ENCODE measurements at places on chromosomes 2 and 18.

GRCh38 chr18:79852561-79853302 is 55.0 kb downstream of the KCNG2 start:
- no peak for DNase-seq

DNA sequence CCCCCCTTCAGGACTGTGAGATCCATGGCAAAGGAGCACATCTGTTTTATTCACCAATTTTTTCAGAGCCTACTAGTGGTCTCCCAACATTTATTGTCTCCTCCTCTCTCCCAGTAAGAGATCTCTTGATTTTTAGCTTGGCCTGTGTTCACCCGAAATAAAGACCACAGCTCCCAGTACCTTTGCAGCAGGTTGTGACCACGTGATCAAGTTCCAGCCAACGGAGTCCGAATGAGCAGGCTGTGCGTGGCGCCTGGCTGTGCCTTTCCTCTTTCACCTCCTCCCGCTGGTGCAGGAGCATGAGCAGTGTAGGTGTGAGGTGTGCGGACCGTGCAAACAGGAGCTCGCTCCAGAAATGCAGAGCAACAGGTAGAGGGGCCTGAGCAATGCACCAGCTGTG is 143.6 kb upstream of the GLI2 start:
- DNase-seq, result no peak

GRCh38 chr2:94762600-94762999 is 108.6 kb upstream of the TEKT4 start:
- no peak for DNase-seq

GRCh38 chr2:238278626-238279323 is 9.6 kb downstream of the PER2 start:
- no peak for DNase-seq

- DNase-seq, result no peak
These were observed 7.2 kb downstream of the PASK start for GRCh38 chr2:241142063-241142462.

- peak; percentile 95 for DNase-seq
These were observed at the start of gene OSBPL6 for GRCh38 chr2:178193823-178194599. TSS of gene OSBPL6 (plus strand) at chr2:178194512. CDS start at chr2:178306185, 111,673 bp downstream.

GRCh38 chr2:239940861-239941570 is 84.1 kb downstream of the NDUFA10 start:
- DNase-seq, result no peak

- DNase-seq, result no peak
These were observed 1441.7 kb upstream of the CELF4 start for GRCh38 chr18:39007031-39007902.

DNA sequence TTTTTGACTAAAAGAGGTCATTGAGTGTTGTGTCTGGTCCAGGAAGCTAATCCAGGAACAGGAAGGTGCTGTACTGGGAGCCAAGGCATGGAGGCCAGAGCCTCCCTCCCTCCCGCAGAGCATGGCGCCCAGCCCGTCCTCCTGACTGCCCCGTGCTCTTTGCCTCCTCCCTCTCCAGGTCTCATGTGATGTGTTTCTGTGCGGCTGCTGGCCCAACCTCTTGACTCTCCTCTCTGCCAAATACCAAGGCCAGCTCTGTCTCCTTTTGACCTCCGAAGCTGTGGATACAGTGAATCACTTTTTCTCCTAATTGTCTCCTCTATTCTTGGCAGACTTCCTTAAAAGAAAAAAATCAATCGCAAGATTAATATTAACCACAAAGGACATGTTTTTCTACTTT is 284.1 kb downstream of the PHLPP1 start:
- no peak for DNase-seq

GRCh38 chr2:45353879-45354278 is 257.2 kb downstream of the SRBD1 start:
- no peak for DNase-seq

GRCh38 chr2:58419983-58420382 is 178.9 kb upstream of the FANCL start:
- no peak for DNase-seq

DNA sequence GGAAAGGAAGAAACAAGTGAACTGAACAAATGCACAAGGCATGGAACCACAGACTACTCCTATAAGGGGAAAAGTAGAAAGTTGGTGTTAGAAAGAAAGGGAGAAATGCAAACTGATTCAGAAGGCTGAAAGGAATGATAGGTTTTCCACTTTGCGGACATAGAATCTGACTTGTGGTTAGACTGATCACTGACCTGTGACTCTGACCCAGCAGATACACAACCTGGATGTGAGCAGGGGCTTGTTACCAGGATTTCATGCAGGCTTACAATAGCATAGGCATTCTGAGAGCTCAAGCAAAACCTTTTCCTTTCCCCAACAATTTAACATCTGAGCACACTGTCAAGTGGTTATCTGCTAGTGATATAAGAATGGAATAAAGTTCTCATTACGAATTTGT is 237.0 kb upstream of the CDH20 start:
- no peak for DNase-seq

GRCh38 chr2:231890896-231891513 is 35.2 kb downstream of the NPPC start:
- no peak for DNase-seq

GRCh38 chr2:55010915-55011314 is 39.3 kb downstream of the RTN4 start:
- DNase-seq, result no peak

DNA sequence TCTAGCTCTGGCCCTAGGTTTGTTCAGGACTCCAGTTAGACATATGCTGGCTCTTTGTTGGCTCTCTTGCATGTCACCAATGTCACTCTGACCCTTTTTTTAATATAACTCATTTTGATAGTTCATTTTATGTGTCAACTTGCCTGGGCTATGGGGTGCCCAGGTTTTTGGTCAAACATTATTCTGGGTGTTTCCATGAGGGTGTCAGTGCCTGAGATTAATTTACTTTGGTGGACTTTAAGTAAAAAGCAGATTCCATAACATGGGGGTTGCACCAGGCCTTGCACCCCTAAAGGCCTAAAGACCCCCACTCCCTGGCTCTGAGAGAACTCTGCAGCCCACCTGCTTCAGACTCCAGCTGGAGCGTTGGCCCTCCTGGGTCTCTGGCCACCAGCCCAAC is 48.1 kb upstream of the SNTG2 start:
- DNase-seq, result no peak

GRCh38 chr18:11002796-11003195 is 146.6 kb downstream of the PIEZO2 start:
- DNase-seq, result no peak

DNA sequence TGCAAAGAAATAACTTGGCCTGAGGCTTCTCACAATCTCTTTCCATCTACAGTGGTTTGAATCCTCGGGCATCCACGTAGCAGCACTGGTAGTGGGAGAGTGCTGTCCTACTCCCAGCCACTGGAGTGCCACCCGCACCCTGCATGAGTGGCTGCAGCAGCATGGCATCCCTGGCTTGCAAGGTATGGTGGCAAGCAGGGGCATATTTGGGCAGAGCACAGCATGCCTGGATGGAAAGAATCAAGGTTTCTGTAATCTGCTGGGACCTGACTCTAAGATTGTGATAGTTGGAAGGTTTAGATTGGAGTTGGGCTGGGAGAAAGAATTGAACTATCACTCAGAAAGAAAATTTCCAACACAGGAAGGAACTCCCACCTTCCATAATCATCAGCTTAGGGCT is 4.0 kb downstream of the CAD start:
- DNase-seq, result no peak

DNA sequence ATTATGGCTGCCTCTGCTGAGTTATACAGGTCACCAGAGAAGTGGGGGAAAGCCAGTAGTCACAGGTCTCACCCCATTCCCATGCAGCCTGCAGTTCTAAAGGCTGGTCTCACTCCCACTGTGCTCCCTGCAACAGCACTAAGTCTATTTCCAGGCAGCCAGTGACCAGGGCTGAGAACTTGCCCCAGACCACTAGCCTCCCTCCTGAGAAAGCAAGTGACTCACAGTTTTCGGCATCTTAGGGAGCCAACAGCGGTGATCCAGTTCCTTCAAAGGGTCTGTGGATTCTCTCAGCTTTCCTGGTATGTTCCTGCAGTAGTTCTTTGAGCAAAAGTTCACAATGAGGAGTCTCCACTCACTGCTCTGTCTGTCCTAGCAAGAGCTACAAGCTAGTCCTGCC is 329.6 kb upstream of the MAP2 start:
- DNase-seq, result no peak

- DNase-seq, result peak; percentile 5
These were observed 568.3 kb downstream of the LRRTM4 start for GRCh38 chr2:76953733-76954347.

- DNase-seq, result no peak
These were observed 1016.4 kb upstream of the CRIM1 start for GRCh38 chr2:35339211-35339610.

DNA sequence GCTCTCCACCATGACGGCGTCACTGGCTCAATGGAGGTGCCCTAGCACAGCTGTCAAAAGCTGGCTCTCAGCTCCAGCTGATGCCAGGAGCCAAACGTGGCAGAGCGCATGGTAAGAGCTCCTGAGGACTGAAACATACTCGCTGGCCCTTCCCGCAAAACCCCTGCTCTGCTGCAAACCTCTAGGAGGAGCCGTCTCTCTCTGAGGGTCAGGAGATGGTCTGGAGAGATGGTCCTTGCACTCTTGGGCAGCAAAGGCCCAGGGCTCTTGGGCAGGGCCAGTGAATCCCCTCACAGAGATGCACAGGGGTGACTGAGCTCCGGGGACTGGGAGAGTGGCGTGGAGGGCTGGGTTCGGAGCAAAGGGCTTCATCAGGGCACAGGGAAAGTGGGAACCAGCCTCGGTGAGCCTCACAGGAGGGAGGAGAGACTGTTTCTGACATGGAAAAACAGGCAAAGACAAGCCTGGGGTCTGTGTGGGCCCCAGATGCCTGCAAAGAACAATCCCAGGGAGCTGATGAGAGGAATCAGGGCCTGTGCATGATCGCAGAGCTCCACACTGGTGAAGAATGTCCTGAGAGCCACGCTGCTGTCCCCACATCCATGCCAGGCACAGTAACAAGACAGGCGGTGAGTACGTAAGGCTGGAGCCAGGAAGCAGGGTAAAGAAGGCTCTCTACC is 17.2 kb downstream of the SNORC start:
- no peak for DNase-seq

DNA sequence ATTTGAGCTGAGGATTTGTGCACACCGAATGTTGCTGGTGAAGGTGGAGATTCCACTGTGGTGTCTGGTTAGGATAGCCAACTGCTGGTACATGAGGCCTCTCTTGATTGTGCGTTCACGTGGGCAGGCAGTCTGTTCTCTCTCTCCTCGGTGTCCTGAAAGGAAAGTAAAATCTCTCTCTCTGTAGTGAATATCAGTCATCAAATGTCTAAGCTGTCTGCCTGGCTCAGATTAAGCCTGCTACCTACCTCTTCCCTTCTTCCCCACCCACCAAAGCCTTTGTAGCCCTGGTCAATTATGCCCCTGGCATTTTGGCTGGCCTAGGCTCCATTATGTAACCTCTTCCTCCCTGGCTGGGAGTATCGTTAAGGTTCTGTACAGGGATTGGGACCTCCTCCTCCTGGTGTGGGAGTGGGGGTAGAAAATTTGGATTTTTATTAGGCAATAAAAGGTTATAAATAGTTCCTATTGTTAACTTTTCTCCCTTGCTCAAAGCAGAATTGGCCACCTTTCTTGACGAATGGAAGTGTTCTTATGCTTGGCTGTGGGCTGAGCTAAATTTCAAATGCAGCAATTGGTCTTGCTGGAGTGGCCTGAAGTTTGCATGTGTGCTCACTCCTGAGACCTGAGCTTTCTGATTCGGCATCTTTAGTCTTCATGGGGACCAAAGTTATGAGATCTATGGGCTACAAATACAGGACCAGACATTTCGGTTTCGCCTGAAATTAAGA is 148.8 kb downstream of the WDSUB1 start:
- DNase-seq, result no peak

- no peak for DNase-seq
These were observed 126.5 kb downstream of the ZNF407 start for GRCh38 chr18:74724186-74724585.

DNA sequence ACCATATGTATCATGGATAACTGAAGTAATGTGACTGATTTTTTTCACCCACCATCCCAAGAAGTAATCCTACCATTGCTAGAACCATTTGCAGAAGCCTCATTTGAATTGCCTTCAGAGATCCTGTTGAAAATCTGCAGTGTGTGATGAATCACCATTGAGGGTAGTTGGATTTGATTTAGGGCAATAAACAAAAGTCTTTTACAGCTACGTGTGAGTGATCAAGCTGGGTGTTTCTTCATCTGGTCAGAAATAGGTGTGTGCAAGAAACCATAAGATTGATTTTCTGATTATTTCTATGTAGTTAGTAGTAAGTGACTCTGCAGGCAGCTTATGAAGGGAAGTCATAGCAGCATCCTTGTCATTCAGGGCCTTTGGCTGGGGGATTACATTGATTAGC is 159.6 kb downstream of the MGAT5 start:
- DNase-seq, result no peak
